Stimulated activated CD4-positive, alpha-beta T cell treated with anti-CD3 and anti-CD28 coated beads, Interleukin-1b, Interleukin-23, amount 100 ng/mL, for 1 hour (primary cell): ENCODE measurements at places on chromosomes 11 and 22.
A peak's percentile ranks its signal among the peaks of the same experiment; 100 is the strongest.

DNA sequence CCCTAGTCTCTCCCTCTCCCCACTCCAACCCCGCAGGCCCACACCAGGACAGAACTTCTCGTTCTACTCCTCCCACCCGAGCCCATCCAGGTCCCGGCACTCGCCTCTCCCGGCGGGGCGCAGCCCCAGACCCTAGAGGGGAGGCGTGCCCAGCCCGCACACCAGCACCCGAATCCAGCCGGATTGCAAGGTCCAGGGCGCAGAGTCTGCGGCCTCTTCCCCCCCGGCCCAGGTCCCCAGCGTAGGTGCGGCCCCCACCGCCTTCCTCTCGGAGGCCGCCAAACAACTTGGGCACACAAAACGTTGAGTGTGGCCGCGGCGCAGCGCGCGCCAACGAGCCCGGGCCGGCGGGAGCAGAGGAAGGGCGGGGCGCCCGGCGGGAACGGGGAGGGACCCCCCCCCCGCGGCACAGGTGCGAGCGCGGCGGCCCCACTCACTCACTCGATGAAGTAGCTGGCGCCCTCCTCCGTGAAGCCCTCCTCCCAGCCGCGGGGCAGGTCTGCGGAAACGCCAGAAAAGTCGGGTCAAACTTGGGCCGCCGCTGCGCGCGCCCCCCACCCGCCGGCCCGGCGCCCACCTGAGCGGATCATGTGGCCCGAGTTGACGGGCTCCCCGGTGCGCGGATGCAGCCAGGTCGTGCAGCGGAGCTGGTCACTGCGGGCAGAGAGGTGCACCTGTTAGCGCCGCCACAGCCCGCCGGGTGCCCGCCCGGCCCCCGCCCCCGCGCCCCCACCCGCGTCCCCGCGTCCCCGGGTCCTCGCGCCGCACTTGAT lies 480 bp downstream of the PLEKHA7 start:
- no peak for DNase-seq

DNA sequence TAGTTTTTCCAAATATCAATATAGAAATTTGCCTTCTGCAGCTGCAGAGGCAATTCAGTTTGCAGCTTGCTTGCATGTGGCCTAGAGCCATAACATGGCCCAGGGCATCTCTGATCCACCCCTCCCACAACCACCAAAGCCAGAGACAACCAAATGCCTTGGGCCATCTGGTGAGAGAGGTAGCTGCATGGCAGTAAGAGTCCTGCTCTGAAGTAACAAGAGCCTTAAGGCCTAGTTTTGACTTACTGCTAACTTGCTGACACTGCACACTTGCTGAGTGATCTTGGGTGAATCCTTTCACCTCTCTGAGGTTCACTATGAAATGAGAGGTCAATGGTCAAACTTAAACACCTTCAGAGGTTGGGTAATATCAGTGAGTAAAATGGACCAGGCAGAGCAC lies 4.9 kb upstream of the SPECC1L start:
- no peak for DNase-seq

- DNase-seq, result no peak
Measured at GRCh38 chr22:46422896-46423295, 87.4 kb downstream of the TRMU start.

GRCh38 chr11:11451501-11452005 lies 98.5 kb upstream of the CSNK2A3 start:
- DNase-seq, result no peak

DNA sequence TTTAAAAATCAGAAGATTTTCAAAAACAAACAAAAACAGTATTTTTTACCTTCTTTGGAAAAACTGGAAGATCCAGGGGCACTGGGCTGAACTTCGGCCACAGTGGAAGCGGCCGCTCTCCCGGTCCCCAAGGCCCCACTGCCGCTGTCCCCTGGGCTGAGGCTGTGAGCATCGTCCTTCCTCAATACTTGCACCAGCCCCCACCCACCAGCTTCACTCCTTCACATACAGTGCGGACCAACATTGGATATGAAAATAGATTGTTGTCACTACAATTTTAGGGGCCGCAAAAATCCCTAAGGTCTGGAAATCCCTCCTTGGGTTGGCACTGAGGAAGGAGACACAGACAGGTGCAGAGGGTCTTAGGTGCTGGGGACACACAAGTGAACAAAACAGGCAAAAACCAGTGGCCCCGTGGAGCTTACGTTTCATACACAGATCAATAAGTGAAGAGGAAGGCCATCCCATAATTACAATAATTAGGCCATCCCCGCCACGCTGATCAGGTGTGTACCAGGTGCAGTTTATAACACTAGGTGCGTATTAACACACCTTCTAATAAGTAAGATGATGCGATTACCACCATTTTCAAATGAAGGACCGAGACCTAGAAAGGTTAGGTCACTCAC lies 28.2 kb upstream of the SLC22A12 start:
- no peak for DNase-seq

GRCh38 chr11:85682330-85683305 lies 3.4 kb downstream of the CCDC89 start:
- peak; percentile 3 for DNase-seq

DNA sequence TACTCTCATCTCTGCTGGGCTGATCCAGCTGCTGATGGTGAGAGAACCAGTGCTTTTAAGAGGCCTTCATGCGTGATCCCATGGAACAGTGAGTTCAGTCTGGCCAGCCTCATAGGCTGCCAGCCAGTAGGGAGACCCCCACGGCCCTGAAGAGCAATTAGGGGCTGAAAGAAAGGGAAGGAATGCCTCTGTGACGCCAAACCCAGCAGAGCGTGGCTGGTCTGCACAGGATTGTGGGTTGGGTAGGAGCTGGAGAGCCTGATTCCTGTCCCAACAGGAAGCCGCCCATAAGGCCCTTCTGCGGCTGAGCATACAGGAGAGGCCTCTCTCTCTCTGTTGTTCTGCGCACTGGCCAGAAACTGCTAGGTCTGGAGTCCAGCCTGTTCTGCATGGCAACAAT lies 181.5 kb upstream of the E2F8 start:
- no peak for DNase-seq

DNA sequence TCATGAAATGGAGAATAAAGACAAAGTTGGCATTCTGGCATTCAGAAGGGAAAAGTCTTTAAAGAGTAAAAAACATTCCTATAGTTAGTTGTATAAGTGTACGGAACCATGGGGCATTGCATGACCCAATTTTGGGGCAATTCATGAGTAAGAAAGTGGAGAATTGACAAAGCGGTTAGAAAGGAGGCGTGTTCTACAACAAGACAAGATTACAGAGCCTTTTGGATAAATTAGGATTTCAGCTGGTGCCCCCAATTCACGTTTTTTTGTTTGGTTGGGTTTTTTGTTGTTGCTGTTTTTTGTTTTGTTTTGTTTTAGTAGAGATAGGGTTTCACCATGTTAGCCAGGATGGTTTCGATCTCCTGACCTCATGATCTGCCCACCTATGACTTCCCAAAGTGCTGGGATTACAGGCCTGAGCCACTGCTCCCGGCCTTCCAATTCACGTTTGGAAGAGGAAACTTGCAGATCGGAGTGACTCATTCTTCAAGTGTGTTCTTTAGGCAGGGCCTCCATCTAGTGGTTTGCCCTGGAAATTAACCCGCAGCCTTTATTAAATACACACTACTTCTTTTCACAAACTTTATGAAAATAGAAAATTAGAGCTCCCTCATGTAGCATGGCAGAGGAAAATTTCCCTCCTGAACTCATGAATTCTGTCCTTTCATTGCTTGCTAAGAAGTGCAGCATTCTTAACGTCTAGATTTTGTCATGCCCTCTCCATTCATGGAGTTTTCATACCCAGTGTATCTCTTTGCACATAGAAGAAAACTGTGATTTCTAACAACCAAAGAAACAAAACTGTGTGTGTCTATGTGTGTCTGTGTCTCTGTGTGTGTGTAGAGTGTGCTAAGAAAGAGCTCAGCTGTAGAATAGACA lies 118.1 kb downstream of the BBOX1 start:
- no peak for DNase-seq

GRCh38 chr11:27777033-27777432 lies 76.8 kb upstream of the BDNF start:
- DNase-seq, result no peak

GRCh38 chr11:122721964-122722266 lies 66.4 kb downstream of the UBASH3B start:
- DNase-seq, result no peak

- DNase-seq, result no peak
Measured at GRCh38 chr11:12377106-12377823, at the start of gene PARVA. PARVA (plus strand) TSS chr11:12377571; CDS start chr11:12377648, 77 bp downstream.

- DNase-seq, result no peak
Measured at GRCh38 chr22:27603800-27604144, 197.8 kb downstream of the MN1 start.

DNA sequence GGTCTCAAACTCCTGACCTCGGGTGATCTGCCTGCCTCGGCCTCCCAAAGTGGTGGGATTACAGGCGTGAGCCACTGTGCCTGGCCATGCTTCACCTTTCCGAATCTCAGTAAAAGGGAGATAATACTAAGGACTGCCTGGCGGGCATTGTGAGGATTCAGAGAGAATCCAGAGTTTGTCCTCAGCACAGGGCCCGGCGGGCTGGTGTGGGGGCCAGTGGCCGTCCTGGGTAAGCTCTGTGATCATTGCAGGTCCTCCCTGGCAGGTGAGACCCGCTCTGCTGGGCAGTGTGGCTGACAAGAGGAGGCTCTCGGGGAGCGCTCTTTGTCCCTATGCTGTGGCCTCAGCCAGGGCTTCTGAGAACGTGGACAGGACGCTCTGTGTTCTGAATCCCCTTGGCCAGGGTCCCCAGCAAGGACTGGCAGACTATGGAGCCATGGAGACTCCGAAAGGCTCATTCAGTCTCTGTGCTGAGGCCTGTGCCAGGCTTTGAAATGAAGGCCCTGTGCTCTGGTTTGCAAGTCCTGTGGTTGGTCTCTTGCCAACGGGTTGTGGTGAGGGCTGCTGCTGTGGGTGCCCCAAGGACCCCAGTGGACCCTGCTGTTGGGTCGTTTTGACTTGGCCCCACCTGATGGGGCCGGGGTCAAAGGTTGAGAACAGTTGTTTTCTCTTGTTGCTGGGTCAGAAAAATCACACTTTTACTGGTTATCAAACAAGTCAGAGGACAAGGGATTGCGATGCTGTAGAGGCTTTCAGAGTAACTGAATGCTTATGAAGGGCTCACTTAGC lies 2.1 kb downstream of the TPCN2 start:
- no peak for DNase-seq

DNA sequence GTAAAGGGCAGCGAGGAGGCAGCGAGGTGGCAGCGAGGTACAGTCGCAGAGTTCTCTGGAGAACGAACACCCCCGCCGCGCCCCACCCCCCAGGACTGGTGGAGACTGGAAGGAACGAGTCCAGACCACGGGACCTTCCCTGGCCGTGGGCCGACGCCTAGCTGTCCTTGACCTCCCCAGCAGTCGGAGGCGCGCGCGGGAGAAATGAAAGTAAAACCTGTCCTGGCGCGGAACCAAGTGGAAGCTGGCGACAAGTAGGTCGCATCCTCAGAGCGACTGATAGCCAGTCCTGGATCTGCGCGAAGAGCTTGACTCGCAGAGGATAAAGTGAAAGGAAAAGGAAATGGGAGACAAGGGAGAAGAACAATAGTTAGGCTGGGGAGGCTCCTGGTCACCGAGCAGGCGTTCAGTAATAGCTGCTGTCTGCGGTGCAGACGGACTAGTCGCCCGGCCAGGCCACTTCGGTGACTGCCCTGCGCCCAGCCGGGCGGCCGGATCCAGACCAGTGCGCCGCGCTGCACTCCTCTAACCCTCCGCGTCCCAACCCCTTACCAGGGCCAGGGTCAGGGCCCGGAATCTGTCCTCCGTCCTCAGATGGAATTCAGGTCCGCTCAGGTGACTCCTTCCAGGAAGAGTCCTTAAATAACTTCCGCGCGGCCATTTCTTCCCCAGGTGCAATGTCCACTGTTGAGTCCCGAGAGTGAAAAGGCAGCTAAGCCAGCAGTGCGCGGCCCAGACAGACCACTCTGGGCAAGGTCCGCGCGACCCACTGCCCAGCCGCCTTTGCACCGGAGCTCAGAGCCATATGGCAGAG lies 1.9 kb upstream of the ADM start:
- no peak for DNase-seq

GRCh38 chr11:62195945-62196344 lies 5.9 kb downstream of the SCGB1D1 start:
- no peak for DNase-seq

- DNase-seq, result no peak
Measured at GRCh38 chr11:69053546-69054396, 5.0 kb downstream of the TPCN2 start.

- no peak for DNase-seq
Measured at GRCh38 chr11:101582989-101583250, 887 bp downstream of the TRPC6 start.
